Posterior cingulate gyrus (tissue), 11 donors: ENCODE measurements at places on chromosomes 7 and 10.

DNA sequence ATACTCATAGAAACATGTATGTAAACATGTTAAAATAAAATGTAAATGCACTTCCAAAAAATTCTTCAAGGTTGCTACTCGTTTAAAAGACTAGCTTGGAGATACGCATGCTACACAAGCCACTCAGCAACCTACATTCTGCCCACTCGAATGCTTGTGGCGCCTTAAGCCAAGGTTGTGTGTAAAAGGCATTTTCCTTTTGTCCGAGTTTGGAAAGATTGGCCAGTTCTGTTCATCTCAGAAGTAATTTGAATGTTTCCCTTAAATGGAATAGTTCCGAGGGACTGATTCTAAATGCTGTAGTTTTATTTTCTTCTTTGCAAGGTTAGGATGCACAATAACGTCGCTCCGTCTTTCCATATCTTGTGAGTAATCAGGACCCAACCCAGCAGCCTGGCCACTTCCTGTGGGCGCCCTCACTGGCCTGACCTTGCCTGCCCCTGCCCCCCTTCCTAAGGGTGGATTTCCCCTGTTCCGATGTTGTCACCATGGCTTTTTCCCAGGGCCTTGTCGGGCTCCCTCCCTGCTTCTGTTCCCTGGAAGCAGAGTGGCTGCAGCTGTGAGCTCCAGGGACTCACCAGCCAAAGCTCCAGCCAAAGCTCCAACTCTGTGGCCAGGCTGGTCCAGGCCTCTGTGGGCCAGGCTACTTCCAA lies 70.6 kb downstream of the PTPRE start:
- peak; percentile 69 for DNase-seq

- peak; percentile 1 for DNase-seq
These were observed 32.4 kb downstream of the CAMK2B start for GRCh38 chr7:44292876-44293560.

GRCh38 chr10:29257784-29258135 lies 31.1 kb upstream of the LYZL1 start:
- DNase-seq, result no peak

DNA sequence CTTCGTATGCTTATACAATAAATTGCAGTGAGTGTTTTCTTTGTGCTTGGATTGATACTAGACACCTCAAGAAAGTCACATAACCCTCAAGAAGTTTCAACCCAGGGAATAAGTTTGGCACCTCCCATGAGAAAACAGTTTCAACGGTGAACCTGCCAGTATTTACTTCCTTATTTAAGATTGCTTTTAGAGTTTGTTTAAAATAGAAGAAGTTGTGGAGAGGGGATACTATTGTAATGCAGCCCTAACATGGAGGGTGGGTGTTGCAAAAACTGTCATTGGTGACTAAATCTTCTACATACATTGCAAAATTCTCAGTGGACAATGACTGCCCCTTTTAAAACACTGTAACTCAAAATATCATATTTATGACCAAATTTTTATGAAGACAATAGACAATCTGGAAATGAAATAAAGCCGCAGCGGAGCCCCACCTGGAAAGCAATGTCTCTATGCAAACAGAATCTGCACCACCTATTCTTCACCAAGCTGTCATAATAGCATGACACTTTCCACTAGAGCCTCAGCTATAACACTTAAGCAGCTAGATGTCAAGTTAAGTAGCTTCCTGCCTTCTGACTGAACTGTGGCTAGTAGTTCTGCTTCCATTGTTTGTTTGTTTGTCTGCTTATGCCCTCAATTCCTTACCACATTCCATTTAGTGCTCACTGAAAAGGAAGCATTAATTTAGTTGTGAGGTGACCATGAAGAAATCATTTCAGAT lies 98.2 kb downstream of the MDFIC start:
- DNase-seq, result no peak

GRCh38 chr7:34622182-34622581 lies 35.8 kb upstream of the NPSR1 start:
- no peak for DNase-seq

GRCh38 chr10:98427011-98427515 lies 12.1 kb upstream of the PYROXD2 start:
- DNase-seq, result no peak

- DNase-seq, result peak; percentile 56
These were observed 165.3 kb downstream of the WNT2 start for GRCh38 chr7:117157241-117158209.

DNA sequence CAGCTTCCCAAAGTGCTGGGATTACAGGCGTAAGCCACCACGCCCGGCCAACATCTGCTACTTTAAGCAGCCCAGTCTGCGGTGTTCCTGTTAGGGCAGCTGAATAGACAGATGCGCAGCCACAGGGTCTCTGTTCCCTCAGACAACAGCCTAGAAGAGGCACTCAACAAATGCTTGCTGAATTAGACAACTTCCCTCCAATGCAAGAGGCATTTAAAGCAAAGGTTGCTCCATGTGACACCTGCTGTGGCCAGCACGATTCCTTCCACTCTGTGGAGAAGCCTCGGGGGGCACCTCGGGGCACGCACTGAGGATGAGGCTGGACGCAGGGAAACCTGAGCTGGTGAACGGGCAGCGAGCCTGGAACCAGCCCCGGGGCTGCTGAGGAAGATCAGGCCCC lies 237.8 kb downstream of the MAD1L1 start:
- DNase-seq, result no peak

GRCh38 chr7:77426521-77427051 lies 10.4 kb upstream of the GSAP start:
- no peak for DNase-seq

GRCh38 chr7:31373337-31374289 lies 33.1 kb upstream of the NEUROD6 start:
- no peak for DNase-seq

GRCh38 chr10:87961314-87961713 lies 97.9 kb downstream of the PTEN start:
- DNase-seq, result no peak

GRCh38 chr7:129169686-129170440 lies 18.6 kb upstream of the SMO start:
- no peak for DNase-seq

DNA sequence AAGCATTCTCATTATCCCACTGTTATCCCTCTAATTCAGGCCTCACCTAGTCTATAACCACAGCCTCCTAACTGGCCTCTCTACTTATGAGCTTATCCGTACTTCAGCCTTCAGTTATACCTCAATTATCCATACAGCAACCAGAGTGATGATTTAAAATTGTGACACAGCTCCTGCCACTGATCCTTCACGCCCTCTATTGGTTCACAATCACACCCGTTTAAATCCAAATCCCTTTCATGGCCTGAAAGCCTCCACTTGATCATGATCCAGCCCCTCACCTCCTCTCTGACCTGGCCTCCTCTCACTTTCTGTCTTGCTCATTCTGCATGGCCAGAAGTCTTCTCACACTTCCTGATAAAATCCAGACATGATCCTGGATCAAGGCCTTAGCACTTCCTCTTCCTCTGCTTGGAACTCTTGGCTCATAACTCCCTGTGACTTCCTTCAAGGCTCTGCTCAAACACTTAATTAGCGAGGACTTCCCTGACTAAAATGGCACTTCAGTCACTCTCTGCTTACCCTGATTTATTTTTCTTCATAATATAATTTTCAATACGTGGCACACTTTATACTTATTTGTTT lies 19.0 kb upstream of the TMEM26 start:
- DNase-seq, result no peak

- DNase-seq, result no peak
These were observed 26.1 kb upstream of the C10orf120 start for GRCh38 chr10:122725768-122726167.

- DNase-seq, result no peak
These were observed 104.1 kb upstream of the FOXP2 start for GRCh38 chr7:114310345-114311110.

DNA sequence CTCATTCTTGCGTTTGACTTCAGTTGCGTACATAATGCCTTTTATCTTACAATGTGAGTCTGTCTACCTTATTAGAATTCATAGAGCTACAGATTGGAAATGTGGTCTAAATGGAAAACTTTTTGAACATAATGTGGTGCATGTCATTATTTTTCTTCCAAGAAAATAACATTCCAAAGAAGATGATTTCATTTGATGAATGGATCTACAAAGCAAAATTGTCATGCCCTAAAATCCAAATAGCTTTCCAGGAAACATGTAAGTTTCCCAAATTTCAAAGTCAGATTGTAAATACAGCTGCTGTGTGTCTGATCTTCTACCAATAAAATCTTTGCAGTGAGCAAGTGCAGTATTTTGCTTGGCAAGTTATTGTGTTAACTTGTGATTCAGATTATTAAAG lies 101.8 kb upstream of the FZD8 start:
- DNase-seq, result no peak

DNA sequence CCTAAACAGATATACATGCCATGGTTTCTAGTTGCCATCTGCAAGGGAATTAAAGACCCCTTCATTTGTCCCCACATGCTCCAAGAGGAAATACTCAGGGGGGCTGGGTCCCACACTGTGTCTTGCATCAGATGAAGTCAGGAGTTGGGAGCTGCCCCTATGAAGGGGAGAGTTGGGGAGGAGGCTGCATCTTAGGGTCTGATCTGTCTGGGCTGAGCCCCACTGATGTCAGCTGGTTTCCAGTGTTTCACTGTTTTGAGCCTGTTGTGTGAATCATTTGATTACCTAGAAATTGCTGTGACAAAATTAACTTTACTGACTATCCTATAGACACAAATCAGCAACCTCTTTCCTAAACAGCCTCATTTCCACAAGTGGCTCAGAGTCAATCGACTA lies 4.9 kb upstream of the ADCY1 start:
- no peak for DNase-seq

DNA sequence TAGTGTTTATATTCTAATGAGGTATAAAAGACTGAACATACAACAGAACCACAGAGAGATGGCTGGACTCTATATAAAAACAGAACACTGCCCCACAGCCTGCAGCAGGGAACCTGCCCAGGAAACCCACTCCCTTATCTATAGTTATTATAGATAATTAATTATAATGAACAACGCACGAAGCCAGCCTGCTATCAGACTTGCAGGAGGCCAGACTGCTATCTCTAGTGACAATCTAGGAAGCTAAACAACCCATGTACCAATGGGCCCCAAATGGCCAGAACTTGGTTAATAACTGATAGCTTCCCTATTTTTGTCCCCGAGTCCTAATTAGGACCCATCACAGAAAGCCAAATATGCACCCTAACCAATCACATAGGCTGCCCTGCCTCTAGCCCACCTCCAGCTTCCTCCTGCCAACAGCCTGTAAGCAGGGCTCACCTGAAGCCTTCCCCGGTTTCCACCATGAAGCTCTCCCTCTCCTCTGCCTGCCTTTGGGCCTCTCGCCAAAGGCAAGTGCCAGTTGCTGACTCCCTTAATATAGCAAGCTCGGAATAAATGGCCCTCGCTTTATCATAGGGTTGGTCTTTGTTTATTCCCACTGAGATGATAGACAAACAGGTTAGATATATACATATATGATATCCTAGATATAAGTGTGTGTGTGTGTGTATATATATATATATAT lies 74.5 kb downstream of the SYPL1 start:
- DNase-seq, result no peak

DNA sequence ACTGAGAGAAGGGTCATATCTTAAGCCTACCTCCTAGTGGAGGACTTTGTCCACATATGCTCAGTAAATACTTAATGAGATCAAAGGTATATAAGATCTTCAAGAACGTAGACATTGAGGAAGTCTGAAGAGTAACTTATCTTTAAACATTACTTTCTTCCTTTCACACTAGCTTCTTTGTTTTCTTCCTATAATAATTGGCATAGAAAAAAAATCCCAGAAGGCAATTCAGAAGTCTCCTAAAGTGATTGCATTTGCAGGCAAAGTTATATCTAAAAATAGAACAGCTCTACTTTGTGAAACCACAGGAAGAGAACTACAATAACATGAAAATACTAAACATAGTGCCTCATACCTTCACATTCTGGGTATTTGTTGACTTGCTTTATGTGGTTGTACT lies 150.4 kb downstream of the PPP1R3A start:
- no peak for DNase-seq

DNA sequence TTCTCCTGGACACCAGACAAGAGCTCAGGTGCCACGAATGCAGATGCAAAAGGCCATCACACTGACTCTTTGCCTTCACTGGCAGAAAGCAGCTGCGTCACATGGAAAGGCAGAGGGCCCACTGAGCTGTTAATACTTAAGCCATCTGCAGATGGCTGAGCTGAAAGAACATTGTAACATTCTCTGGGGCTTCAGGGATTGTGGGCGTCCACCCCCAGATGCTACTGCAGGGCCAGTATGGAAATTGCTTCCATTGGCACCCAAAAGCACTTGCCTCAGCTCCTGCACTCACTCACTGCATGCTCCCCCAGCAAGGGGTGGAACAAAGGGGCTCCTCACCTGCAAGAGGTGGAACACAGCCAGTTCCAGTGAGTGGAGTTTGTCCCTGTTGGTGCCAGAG lies 1264.6 kb downstream of the REEP3 start:
- DNase-seq, result peak; percentile 70

- DNase-seq, result no peak
These were observed 26.8 kb upstream of the UCN3 start for GRCh38 chr10:5338010-5338409.

- no peak for DNase-seq
These were observed 18.3 kb upstream of the ELMO1 start for GRCh38 chr7:37467002-37467401.

- no peak for DNase-seq
These were observed 7.3 kb downstream of the RP9 start for GRCh38 chr7:33101906-33102305.

DNA sequence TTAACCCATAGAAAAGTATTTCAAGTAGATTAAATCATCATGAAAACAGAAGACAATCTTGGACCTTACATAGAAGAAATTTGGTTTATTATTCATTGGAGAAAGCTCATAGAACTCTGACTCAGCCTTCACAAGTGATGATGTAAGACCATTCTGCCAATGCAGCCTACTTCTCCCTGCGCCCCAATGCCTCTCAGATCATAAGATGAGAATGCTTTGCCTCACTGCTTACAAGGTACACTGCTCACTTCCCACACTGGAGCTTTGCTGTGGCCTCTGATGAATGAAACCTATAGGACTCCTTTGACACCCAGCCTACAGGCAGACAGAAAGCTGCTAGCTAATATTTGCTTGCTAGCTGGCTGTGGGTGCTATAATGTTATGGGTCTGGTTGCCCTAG lies 569.4 kb upstream of the STEAP1 start:
- DNase-seq, result no peak

- no peak for DNase-seq
These were observed 112.8 kb downstream of the PPP1R3A start for GRCh38 chr7:113805976-113806375.

- no peak for DNase-seq
These were observed 122.9 kb upstream of the PPP2R2D start for GRCh38 chr10:131777921-131778320.

DNA sequence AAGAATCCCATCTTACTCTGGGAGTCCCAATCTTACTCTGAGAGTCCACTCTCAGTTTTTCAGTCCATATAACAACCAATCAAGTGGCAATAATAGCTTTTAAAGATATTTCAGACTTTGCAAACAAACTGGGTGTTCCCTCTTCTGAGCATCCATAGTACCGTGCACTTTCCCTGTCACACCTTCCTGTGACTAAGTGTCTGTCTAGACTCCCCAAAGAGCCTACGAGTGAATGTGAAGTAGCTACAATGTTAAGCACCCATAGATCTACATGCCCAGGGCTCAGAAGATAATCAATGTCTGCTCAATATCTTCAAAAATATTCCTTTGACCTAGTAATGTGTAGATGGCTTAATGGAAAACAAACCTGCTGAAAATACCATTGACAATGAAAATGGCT lies 95.6 kb upstream of the ASAH2 start:
- no peak for DNase-seq
